BJ (cell line): ENCODE measurements at places on chromosomes 2 and 18.
A peak's percentile ranks its signal among the peaks of the same experiment; 100 is the strongest.

- DNase-seq: peak; percentile 84
Observed at GRCh38 chr2:27078267-27079194, at the start of gene EMILIN1. TSS of gene EMILIN1 (plus strand) at chr2:27078615. CDS start at chr2:27079066, 451 bp downstream.

DNA sequence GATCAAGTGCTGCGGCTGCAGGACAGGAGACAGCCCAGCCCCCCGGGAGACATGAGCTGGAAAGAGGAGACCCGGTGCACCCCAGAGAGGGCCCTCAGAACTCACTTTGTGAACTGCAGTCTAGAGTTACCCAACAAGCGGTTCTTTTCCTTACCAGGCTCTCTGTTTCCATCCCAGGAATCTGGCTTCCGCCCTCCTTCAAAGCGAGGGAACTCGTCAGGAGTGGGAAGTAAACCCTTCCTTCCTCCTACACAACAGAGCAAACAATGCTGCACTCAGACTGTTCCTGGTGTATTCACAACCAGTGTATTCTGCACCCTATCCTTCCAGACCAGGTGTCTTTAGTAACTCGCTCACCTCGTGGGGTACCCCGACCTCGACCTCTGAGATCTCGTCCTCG lies 8.0 kb downstream of the SFT2D3 start:
- no peak for DNase-seq

DNA sequence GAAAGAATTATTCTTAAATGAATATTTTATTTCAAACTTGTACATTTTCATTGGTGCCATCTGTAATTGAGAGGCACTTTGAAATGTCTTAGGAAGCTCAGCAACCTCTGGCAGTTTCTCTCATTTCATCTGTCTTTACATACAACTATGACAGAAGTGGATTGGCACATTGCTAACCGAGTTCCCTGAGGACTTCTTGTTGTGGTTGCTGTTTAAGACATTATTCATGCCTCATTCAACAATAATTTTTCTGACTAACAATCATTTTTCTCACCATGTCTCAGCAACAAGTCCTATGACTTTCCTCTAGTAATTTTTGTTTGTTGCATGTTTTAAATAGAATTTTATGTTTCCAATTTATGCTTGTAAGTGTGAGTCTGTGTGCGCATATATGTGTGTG lies 284.0 kb upstream of the CWC22 start:
- no peak for DNase-seq

GRCh38 chr2:128370468-128371247 lies 52.0 kb upstream of the HS6ST1 start:
- no peak for DNase-seq

GRCh38 chr2:200814917-200815316 lies 3.2 kb downstream of the BZW1 start:
- DNase-seq: no peak
